ENCODE measurements at places on chromosomes 12 and 14.

- peak; percentile 32 for DNase-seq
These were observed 63.0 kb upstream of the PLEKHA5 start for GRCh38 chr12:19066475-19067001.

GRCh38 chr12:73180734-73181133 lies 908.6 kb downstream of the TRHDE start:
- DNase-seq, result no peak

DNA sequence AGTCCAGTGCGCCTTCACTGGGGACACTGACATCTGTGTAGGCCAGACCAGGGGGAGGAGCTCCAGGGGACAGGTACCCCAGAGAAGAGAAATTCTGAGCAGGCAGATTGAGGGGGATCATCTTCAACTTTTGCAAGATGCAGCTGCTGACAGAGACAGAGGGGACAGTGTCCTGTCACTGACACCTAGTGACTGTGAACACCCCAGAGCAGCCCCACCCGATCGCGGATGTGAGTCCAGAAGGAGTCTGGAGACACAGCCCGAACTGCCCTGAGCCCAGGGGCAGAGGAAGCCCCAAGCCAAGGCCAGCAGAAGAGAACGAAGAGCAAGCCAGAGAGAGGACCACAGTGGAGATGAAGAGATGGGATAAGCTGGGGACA lies 21.7 kb upstream of the LRTM2 start:
- DNase-seq, result no peak

DNA sequence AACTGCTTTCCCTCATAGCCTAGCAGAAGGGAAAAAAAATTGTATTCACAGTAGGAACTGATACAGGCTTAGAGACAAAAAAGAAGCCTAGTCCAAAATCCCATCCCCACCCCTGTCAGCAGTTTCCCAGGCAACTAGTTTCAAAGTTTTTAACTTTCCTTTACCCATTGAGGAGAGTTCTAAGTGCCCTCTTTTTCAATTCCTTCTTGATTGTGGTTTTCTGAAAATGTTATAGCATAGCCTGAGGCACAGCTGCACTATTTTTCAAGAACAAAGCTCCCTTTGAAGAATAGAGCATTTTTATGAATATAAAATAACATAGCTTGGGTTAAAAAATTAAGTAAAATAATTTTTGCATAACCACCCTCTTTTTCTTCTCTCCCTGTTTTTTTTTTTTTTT lies 81.6 kb downstream of the IPO8 start:
- no peak for DNase-seq

- DNase-seq, result no peak
These were observed 1.4 kb downstream of the SLC25A21 start for GRCh38 chr14:37170993-37171392.

DNA sequence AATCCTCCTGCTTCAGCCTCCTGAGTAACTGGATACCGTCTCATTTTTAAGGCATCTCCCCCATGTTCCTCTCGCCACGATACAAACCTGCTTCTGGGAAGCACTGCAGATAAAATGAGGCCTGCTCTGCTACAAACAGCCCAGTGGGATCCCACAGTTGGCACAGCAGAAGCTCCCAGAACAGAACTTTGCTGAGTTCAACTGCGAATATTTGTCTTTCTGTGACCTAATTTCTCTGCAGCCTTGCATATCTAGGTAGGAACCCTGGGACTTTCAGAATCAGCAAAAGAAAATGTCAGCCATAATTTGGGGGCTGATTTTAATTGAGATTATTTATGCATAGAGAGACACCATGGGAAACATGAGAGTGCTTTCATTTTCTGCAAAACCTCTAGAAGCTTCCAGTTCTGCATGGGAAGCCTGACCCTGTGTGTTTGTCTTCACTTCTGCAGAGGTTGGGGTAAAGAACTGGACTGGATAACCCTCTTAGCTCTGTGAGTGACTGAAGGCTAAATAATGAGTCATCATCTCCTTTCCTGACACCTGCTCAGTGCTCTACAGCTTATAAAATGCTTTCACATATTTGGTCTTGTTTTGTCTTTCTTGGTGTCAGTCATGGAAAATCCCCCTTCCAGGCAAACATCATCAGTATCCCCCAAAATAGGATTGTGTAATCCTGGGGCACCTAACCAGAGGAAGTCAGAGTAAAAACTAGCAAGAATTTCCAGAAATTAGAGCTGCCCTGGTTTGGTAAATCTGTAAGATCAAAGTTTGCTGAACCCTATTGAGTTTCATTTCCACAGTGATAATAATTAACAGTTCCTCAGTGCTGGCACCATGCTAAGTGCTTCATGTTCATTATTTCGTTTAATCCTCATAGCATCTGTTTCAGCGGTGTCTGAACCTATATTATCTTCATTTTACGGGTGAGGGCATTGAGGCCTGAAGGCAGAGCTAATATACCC lies 185.8 kb downstream of the SLC15A4 start:
- no peak for DNase-seq

DNA sequence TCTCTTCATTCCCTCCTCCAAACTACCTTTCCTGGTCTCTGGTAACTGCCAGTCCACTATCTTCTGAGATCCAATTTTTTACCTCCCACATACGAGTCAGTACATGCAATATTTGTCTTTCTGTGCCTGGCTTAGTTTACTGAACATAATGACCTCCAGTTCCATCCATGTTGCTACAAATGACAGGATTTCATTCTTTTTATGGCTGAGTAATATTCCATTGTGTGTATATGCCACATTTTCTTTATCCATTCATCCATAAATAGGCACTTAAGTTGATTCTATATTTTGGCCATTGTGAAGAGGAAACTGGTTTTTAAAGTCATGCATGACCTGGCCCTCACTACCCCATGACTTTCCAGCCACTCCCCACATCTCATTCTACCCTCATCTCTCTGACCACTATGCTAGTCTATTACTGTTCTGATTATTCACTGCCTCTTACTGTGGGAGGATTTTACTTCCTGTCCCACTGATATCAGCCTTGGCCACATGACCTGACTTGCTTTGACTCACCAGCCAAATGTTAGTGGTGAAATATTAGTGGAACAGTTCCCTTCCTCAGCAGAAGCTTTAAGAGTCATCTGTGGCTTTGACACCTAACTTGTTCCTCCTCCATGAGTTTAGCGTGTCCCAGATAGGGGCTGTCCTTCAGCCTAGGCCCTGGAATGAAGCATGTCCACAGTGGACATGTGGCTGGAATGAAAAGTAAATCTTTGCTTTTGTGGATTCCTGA lies 52.2 kb downstream of the GOLGA5 start:
- DNase-seq, result no peak

Data from brain (organoid and tissue), 16 donors.